ENCODE measurements at places on chromosomes 5 and 9.

DNA sequence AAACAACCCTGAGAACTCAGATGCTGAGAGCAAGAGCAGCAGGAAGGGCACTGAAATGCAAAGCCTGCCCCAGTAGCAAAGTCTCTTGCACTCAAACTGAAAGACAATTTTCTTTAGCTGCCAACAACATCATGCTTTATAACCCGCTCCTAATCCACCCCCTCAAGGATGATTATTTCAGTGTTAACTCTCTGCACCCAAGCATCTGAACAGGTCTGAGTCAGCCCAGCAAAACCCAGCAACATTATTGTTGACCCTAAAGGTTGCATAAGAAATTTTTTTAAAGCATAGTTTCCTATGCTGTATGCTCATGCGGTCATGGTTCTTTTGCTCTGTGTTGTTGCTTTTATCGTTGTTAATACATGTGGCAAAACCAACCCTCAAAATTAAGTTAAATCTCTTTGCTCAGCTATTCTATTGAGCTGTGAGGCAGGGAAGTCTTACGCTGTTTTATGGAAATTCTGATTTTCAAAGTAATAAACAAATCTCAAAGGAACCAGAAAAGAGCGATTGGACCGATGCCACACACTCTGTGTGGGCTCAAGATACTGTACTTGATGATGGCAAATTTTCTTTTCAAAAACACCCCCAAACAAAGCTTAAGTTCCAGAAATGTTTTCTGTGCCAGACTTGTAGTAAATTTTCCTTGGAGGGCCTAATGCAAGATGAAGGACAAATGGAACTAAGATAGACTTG is 440.6 kb upstream of the MPDZ start:
- no peaks in the 10 kb centered on the region for H3K4me1 ChIP-seq
- H3K27me3 ChIP-seq = no peaks in the 10 kb centered on the region
- no peak overlapping the region for H3K27ac ChIP-seq
- no peak overlapping the region for H3K4me3 ChIP-seq

GRCh38 chr5:7668161-7668560 is 182.8 kb downstream of the CFAP90 start:
- DNase-seq = no peak
- peaks cover 8% of the 10 kb centered on the region for H3K4me1 ChIP-seq
- H3K27me3 ChIP-seq = no peaks in the 10 kb centered on the region
- H3K27ac ChIP-seq = no peak overlapping the region

DNA sequence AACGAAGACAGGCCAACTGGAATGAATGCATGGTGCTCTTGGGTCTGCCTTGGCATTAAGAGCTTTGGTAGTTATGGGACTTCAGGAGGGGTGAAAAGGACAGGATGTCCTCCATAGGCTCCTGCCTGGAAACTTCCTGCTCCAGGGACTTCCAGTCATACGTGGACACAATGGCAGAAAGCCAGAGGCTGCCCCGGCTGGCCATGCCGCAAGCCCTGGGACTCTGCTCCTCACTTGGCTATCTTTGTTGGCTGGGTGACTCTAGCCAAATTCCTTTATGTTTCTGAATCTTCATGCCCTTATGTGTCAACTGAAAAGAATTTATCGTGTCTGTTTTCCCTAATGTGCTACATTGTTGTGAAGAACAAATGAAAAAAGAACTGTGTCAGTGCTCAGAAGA is 136.9 kb downstream of the SIL1 start:
- H3K27me3 ChIP-seq = no peaks in the 10 kb centered on the region
- DNase-seq = no peak
- H3K4me3 ChIP-seq = no peak overlapping the region
- peaks cover 21% of the 10 kb centered on the region for H3K4me1 ChIP-seq
- H3K36me3 ChIP-seq = no peaks in the 10 kb centered on the region

DNA sequence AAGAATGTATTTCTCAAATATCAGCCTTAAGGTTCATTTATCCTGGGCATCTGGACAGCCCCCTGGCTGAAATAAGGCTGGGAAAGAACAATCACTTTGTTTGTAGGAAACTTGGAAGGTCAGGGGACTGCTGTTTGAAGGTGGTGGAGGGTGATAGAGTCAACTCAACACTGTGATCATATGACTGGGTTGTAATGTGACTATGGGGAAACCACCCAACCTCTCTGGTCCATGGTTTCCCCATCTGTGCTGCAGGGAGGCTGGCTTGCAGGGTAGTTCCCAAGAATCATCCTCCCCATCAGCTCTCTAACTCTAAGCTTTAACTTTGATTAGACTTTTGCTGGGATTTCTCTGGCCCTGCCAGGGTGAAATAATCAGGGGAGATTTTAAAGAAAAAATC is 10.0 kb downstream of the INSYN2B start:
- no peaks in the 10 kb centered on the region for H3K36me3 ChIP-seq
- H3K27ac ChIP-seq = peak overlapping the region; percentile 66
- DNase-seq = no peak

GRCh38 chr9:87763286-87763685 is 37.4 kb downstream of the CTSL start:
- H3K36me3 ChIP-seq = peaks cover 6% of the 10 kb centered on the region
- no peak overlapping the region for H3K4me3 ChIP-seq
- no peak for DNase-seq
- H3K27me3 ChIP-seq = no peaks in the 10 kb centered on the region
- no peaks in the 10 kb centered on the region for H3K4me1 ChIP-seq

GRCh38 chr5:66413931-66414330 is 182.3 kb upstream of the MAST4 start:
- DNase-seq = no peak
- no peak overlapping the region for H3K27ac ChIP-seq
- H3K36me3 ChIP-seq = no peaks in the 10 kb centered on the region
- no peak overlapping the region for H3K4me3 ChIP-seq

GRCh38 chr5:31107091-31107518 is 86.4 kb upstream of the CDH6 start:
- H3K36me3 ChIP-seq = peaks cover 3% of the 10 kb centered on the region
- H3K27me3 ChIP-seq = peaks cover 16% of the 10 kb centered on the region
- peaks cover 36% of the 10 kb centered on the region for H3K4me1 ChIP-seq
- H3K4me3 ChIP-seq = no peak overlapping the region

GRCh38 chr5:78387468-78388153 is 27.2 kb downstream of the SCAMP1 start:
- no peak for DNase-seq
- peaks cover 50% of the 10 kb centered on the region for H3K36me3 ChIP-seq
- H3K27ac ChIP-seq = no peak overlapping the region
- H3K27me3 ChIP-seq = no peaks in the 10 kb centered on the region
- H3K4me1 ChIP-seq = no peaks in the 10 kb centered on the region

- peak overlapping the region; percentile 88 for H3K4me3 ChIP-seq
- H3K4me1 ChIP-seq = peaks cover 43% of the 10 kb centered on the region
- peaks cover 12% of the 10 kb centered on the region for H3K36me3 ChIP-seq
- no peak overlapping the region for H3K27ac ChIP-seq
- DNase-seq = no peak
These were observed 4.9 kb downstream of the NR4A3 start for GRCh38 chr9:99826579-99826978.

DNA sequence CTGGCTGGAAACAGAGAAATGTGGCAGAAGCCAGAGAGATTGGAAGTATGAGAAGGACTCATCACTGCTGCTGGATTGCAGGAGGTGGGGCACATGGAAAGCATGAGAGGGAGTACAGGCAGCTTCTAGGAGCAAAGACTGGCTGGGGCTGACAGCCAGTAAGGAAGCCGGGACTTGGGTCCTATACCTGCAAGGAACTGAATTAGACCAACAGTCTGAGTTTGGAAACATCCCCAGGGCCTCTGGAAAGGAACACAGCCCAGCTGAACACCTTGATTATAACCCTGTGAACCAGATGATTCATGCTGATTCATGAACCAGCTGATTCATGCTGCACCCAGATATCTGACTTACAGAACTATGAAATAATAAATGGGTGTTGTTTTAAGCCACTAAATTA is 93.4 kb downstream of the OSTF1 start:
- no peaks in the 10 kb centered on the region for H3K27me3 ChIP-seq
- H3K36me3 ChIP-seq = no peaks in the 10 kb centered on the region
- DNase-seq = no peak

- DNase-seq = no peak
- no peaks in the 10 kb centered on the region for H3K4me1 ChIP-seq
- no peaks in the 10 kb centered on the region for H3K27me3 ChIP-seq
These were observed 1554.1 kb downstream of the EFNA5 start for GRCh38 chr5:106116682-106117081.

GRCh38 chr5:91379246-91379913 is 3.7 kb downstream of the ARRDC3 start:
- peak overlapping the region; percentile 99 for H3K4me3 ChIP-seq
- peaks cover 34% of the 10 kb centered on the region for H3K4me1 ChIP-seq
- peaks cover 3% of the 10 kb centered on the region for H3K27me3 ChIP-seq

- H3K4me3 ChIP-seq = no peak overlapping the region
- H3K27me3 ChIP-seq = no peaks in the 10 kb centered on the region
- peaks cover 28% of the 10 kb centered on the region for H3K36me3 ChIP-seq
- no peak for DNase-seq
These were observed 52.1 kb downstream of the AQP7 start for GRCh38 chr9:33350310-33350709.

GRCh38 chr5:178449163-178450070 is 140.8 kb downstream of the COL23A1 start:
- H3K36me3 ChIP-seq = peaks cover 3% of the 10 kb centered on the region
- peaks cover 31% of the 10 kb centered on the region for H3K4me1 ChIP-seq
- H3K27me3 ChIP-seq = no peaks in the 10 kb centered on the region
- H3K27ac ChIP-seq = no peak overlapping the region

DNA sequence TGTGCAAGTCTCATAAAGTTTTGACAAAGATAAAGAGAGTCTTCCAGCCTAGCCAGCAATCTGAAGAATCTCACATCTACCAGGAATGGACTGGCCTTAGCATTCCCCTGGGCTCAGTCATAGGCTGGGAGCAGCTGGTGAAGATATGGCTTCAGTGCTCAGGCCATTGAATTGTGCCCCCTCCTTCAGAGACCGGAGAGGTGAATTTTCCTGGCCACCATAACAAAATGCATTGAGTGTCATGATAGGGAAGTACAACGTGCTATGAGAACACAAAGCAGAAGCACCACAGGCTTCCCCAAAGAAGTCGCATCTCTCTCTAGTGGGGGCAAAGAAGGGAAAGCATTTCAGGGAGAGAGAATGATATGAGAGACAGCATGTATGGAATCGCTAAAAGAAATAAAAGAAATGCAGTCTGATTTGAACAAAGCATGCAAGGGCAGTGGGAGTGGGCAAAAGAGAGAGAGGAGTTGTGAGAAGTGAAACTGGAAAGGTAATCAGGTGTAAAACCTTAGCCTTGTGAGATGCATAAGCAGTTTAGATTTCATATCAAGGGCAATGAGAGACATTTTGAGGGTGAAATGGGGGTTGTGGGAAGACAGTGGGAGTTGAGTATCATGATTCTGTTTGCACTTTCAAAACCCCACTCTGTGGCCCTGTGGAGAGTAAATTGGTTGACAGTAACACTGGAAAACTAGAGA is 57.1 kb upstream of the NMUR2 start:
- H3K36me3 ChIP-seq = no peaks in the 10 kb centered on the region
- no peak overlapping the region for H3K4me3 ChIP-seq
- no peaks in the 10 kb centered on the region for H3K4me1 ChIP-seq
- DNase-seq = no peak
